ENCODE measurements at places on chromosomes 1 and 21. TPM values are rescaled to one million over a fixed set of nuclear protein-coding genes. Genes with fewer than 3 reads are reported as not detected.

Gene ZBED6
- 18.4 TPM for total RNA-seq

Gene TDRD5
- not detected for total RNA-seq

Gene KCNK2
- total RNA-seq: not detected

Gene FMO3
- not detected for total RNA-seq

Gene GNG12
- total RNA-seq: 0.05 TPM

DNA sequence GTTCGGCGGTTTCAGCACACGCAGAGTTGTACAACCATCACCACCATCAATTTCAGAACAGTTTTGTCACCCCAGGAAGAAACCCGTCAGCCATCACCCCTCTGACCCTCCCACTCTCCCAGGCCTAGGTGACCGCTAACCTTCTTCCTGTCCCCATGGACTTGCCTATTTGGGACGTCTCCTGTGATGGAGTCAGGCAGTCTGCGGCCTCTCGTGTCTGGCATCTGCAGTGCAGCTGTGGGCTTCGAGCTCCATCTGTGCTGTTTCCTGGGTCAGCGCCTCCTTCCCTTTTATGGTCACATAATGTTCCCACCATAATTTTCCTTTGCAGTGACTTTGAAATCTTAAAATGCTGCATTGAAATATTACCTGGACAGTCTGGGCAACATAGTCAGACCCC is 24.4 kb downstream of the SLC45A1 start:
- no peak for DNase-seq

- no peak for DNase-seq
These were observed 9.1 kb downstream of the PYCR2 start for GRCh38 chr1:225914947-225915346.

- DNase-seq: no peak
These were observed 921.0 kb downstream of the ADGRL2 start for GRCh38 chr1:82721702-82722101.

- no peak for DNase-seq
These were observed at the start of gene FCRLB for GRCh38 chr1:161720956-161721737. Gene FCRLB (plus strand): TSS chr1:161721544. CDS start chr1:161722673, 1,129 bp downstream.

GRCh38 chr1:203858975-203859374 is 2.4 kb upstream of the SNRPE start:
- DNase-seq: no peak

GRCh38 chr21:29329406-29329805 is 30.7 kb downstream of the BACH1 start:
- DNase-seq: no peak
